GM23338 (cell line): ENCODE measurements at places on chromosomes 5 and 9. TPM values are rescaled to one million over a fixed set of nuclear protein-coding genes. Genes with fewer than 3 reads are reported as not detected.

Gene ANKRD18B
- 4.1 and 6.4 TPM in 2 replicates for total RNA-seq

Gene HBEGF
- total RNA-seq: 2.0 and 2.9 TPM in 2 replicates

Gene MYOT
- not detected in 2 replicates for total RNA-seq

Gene SPINK7
- total RNA-seq: not detected in 2 replicates

Gene DRD1
- 0.14 TPM in 1 of 2 replicates, not detected in the other for total RNA-seq

Gene FAM13B
- 24.6 and 30.2 TPM in 2 replicates for total RNA-seq

GRCh38 chr5:168701641-168702040 is 122.5 kb upstream of the PANK3 start:
- DNase-seq: no peak

DNA sequence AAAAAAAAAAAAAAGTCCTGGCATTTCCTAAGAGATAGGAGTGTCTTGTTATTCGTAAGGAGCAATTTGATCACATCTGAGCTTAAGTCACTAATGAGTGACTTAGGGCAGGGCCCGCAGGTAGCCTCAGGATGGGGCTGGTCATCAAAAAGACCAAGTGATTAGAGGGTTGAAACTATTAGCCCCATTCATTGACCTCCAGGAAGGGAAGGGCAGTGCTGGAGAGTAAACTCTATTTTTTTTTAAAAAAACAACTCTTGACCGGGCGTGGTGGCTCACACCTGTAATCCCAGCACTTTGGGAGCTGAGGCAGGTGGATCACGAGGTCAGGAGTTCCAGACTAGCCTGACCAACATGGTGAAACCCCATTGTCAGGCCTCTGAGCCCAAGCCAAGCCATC is 46.2 kb upstream of the IQGAP2 start:
- DNase-seq: no peak

DNA sequence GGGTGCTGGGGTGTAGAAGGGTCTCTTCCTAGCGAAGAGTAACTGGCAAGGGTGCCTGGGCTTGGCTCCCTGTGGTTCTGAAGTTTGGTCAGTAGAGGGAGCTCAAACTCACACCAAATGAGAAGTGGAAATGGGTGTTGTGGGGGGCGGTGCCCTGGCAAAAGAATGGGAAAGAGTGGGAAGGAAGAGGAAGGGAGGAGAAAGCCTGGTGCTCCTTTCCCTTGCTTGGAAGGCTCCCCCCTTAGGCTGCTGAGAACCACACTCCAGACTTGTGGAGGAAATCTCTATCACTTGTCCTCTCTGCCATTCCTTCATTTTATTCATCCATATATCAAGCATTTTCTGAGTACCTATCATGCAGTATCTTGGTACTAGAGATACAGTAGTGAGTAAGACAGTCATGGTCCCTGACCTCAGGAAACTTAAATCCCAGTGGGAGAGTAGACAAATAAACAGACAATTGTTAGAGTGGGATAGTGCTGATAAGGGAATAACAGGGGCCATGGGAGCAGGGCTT is 13.0 kb downstream of the SLC4A9 start:
- DNase-seq: peak; percentile 95

DNA sequence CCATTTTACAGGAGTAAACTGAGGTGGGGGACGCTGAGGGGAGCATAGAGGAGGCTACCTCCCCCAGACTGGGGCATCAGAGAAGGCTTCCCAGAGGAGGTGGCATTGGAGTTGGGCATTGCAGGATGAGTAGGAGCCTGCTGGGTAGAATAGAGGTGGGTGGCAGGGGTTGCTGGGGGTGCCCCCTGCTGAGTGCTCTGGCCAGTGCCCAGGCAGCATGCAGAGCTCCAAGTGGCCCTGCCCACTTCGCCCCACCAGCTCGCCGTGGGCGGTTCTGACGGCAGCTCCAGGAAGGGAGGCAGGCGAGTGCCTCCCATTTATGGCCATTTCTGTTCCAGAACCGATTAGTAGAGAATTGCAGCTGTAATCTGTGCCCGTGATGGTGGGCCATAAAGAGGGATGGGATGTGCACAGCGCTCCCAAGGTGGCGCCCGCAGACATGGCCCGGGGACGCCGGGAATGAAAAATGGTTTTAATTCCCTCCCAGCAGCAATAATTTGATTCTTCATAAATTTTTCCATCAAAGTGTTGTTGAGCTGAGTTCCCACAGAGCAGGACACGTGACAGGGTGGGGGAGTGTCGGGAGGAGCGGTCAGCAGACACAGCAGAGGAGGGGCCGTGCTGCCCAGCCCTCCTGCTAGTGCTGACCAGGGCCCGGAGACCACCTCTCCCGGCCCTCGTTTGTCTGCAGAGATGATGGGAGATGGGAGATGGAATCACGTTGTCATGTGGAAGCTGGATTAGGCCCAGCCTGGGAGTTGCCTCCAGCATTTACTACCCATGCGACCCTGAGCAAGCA is 75.5 kb downstream of the LMX1B start:
- DNase-seq: no peak

- no peak for DNase-seq
These were observed 2.8 kb upstream of the ECM2 start for GRCh38 chr9:92538541-92538940.

DNA sequence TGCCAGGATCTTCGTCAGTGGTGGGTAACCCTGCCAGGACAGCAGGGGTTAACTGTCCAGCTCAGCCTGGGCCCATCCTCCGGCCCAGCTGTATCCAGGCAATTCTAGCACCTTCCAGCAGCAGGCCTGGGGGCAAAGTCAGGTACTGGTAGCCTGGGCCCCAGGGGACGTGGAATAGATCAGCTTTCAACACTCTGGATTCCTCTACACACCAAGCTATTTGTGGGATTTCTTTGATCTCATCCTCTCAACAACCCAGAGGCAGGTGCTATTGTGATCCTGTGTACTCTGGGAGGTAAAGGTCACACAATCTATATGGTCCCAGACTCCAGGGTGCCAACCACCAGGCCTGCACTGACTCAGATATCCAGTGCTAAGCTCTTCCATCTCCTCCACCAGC is 8.7 kb upstream of the SPOUT1 start:
- DNase-seq: no peak

DNA sequence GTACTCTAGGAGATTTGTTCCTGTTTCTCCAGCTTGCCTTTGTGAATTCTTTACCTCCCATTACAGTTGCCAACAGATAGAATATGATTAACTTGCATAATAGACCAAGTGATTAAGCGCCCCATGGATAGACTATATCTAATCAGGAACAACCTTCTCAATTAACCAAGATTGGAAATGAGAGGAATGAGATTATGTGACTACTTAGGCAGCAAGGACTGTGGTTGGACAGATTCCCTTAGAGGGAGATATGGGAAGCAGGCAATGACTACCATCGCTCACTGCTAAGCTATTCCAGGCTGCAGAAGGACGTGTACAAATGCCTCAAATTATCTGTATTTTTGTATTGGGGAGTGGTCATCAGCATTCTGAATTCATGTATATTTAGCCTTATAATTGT is 278.1 kb upstream of the DAB2 start:
- no peak for DNase-seq

DNA sequence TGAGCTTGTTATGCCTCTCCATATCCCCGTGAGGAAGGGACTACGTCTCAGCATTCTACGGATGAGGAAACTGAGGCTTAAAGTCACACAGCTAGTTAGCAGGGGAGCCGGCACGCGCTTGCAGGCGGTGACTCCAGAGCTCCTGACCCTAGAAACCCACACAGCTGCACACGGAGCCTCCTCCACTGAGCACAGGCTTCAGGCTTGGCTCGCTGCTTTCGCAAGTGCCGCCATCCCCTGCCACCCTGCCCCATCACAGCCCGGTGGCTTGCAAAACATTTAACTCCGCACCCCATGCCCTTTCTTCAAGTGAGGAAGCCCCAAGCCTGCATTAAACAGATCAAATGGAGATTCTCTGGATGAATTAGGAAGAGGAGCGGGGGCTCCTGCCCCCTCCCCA is 138.3 kb downstream of the HSD17B3 start:
- no peak for DNase-seq

GRCh38 chr5:132489051-132489770 is 1.4 kb downstream of the IRF1 start:
- no peak for DNase-seq

GRCh38 chr5:73387149-73387591 is 61.4 kb downstream of the FOXD1 start:
- no peak for DNase-seq

DNA sequence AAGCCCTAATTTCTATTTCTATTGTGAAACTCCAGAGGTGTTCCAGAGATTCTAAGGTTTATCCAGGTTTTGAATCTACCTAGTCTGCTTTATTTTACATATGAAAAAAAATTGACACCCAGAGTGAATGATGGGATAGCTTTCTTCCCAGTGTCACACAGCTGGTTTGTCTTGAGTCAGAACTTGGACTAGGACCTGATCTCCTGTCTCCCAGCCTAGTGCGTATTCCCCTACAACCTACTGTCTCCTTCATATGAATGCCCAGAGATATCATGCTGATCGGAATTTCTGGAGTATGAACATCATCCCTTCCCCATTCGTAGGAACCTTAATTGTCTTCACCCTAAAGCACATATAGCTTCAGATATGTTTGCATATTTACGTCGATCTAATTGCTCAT is 524.2 kb downstream of the SPATA31D1 start:
- no peak for DNase-seq

DNA sequence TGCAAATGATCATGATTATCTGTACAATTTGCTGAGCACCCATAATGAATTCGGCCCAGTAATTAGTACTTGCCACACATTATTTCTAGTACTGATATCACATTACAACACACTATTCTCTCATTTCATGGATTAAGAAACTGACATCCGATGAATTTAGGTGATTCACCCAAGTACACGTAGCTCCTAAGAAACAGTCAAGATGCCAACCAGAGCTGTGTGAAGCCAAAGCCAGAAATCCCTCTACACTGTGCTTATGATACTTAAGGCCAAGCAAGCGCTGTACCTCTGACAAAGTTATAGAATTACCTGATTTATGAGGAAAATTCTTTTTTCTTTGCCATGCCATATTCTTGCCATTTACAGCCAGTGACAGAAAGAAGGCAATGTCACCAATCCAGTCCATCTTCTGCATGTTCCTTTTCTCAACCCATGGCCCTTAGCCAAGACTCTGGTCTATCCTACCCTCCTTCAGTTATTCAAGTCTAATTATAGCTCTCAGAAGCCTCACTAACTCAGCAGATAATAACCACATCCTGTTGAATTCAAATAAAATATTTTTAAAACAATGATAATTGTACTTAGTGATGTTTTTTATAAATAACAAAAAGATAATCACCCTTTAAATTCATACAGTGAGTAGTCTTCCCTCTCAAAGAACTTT is 74.3 kb upstream of the PTGER4 start:
- no peak for DNase-seq

- DNase-seq: no peak
These were observed 40.4 kb downstream of the JAKMIP2 start for GRCh38 chr5:147742151-147742550.

DNA sequence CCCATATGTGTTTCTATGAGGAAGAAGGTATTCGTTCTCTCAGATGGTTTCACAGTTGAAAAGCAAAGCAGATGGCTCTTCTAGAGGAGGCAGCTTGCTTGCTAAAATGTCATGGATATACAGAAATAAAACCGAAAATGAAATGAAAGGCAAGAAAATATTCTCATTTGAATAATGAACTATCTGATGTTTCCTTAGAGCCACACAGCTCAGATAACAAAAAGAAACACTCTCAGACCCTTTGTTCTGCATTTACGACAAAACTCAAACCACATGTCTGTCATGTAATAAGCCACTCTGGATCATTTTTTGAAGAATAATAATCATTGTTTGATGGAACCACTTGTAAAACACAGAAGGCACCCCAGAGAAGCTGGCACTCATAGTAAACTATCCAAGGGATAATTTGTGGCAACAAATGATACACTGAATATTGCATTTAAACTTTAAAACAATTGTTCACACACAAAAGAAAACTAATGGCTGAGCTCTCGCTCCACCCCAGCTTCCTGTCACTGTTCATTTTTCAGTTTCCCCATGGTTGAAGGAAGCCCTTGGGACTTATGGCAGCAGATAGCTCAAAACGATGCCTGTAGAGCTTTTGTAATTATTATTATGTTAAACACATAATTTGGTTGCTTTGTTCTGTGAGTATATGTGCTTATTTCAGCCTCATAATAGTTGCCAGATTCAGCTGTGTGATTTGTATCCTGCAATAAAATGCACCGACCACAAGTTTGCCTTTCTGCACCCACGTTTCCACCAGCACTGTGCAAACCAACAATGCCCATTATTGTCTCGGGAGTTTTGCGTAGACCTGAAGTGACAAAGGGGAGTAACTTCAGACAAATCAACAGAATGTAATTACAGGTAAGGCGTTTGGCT is 256.0 kb downstream of the TMEM167A start:
- DNase-seq: no peak

DNA sequence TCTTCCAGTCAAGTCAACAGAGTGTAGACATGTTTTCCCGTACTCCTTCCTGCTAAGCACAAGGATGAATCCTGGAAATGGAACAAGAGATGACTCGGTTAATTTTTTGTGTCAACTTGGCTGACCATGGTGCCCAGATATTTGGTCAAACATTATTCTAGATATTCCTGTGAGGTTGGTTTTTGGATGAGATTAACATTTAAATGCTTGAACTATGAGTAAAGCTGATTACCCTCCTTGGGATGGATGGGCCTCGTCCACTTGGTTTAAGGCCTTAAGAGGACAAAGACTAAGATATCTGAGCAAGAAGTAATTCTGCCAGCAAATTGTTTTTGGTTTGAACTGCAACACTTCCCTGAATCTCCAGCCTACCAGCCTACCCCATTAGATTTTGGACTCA is 338.1 kb upstream of the MSX2 start:
- DNase-seq: no peak

DNA sequence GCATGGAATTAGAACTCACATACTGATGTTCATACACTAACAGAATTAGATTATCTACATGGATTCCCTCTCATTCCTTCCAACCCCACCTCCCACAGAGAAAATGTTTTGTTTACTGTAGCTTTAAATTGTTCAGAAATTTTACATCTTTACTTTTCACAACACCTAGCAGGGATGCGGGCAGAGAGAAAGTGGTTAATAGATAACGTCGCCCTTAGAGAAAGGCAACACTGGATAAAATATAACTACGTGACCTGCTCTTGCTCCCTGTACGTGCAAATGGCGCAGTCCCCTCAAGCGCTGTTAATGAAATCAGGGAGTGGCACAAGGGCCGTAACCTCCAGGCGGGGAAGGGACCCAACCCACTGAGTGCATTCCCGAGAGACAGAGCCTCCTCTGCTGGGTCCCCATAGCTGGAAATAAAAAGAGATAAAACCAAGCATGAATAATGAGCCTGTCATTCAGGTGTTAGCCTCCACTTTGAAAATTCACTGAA is 125.3 kb upstream of the DAPK1 start:
- DNase-seq: no peak

DNA sequence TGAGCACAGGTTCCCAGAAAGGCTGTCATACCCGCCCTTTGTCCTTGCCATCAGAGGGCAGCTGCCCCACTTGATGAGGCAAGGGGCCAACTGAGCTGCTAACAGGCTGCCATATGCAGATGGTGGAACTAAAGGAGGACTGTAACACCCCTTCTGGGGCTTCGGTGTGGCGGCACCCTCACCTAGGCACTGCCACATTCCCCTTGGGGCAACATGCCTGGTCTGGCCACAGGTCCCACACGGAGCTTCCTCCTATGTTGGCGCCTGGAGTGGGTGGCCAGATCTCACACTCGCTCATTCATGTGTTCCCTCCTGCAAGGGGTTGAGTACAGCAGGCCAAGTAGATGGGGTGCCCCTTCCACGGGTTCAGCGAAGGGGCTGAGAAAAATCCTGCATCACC is 777.4 kb upstream of the CHD1 start:
- DNase-seq: no peak
